ENCODE measurements at places on chromosomes 6 and 20.

GRCh38 chr6:126152372-126152745 is 166.0 kb downstream of the TRMT11 start:
- DNase-seq = no peak

DNA sequence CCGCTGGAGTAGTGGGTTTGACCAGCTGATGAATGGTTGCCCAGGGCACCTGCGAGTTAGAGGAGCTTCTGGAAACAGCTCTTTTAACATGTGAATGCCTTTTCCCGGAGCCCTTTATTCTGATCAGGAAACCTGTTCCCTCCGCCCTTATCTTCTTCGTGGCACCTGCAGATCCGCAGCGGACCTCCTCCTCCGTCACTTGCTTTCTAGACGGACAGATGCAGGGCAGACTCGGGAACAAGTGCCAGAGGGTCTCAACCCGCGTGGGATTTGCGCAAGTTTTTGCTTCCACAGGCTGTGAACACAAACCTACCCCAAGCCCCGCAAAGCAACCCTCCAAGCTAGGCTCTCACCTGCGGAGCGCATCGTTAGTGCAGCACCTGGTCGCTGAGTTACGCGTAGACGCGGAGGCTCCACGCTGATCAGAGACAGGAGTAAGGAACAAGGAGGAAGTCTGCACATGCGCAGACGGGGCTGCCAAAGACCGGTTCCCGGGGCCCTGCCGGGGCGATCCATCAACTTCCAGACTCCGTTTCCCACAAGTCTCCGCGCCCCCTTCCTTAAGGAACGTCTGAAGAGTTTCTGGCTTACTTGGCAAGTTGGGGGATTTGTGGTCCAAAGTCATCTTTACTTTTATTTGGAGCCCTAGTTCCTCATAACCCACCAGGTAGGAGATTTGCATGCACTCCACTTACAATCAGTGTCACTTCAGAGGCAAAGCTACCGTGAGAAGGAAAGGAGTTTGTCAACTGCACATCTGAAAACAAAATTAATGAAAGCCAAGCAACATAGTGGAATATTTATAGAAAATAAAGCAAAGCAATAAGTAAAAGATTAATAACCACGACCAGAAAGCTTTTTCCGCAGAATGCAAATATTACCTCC is 52.7 kb upstream of the ELMO2 start:
- no peak for DNase-seq

GRCh38 chr6:11126876-11127275 is 15.4 kb upstream of the ERVFRD-1 start:
- no peak for DNase-seq

DNA sequence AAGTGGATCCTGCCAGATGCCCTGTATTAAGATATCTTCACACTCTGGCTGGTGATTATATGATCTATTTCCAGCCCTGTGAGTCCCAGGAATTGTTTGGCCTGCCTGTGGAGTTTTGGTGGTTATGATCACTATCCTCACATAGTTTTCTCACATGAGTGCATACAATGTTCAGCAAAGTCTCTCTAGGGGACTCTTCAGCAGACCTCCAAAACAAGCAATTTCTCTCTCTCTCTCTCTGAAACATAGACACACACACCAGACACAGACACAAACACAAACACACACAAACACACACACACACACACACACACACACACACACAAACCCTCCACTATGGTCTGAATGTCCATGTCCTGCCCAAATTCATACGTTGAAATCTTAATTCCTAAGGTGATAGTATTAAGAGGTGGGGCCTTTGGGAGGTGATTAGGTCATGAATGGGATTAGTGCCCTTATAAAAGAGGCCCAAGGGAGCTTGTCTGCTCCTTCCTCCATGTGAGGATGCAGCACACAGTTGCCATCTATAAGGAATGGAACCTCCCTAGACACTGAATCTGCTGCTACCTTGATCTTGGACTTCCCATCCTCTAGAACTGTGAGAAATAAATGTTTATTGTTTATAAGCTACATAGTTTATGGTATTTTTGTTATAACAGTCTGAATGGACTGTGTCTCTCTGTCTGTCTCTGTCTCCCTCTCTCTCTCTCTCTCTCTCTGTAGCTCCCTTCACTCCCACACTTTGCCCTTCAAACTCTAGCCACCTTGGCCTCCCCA is 22.0 kb upstream of the SYNJ2 start:
- no peak for DNase-seq

DNA sequence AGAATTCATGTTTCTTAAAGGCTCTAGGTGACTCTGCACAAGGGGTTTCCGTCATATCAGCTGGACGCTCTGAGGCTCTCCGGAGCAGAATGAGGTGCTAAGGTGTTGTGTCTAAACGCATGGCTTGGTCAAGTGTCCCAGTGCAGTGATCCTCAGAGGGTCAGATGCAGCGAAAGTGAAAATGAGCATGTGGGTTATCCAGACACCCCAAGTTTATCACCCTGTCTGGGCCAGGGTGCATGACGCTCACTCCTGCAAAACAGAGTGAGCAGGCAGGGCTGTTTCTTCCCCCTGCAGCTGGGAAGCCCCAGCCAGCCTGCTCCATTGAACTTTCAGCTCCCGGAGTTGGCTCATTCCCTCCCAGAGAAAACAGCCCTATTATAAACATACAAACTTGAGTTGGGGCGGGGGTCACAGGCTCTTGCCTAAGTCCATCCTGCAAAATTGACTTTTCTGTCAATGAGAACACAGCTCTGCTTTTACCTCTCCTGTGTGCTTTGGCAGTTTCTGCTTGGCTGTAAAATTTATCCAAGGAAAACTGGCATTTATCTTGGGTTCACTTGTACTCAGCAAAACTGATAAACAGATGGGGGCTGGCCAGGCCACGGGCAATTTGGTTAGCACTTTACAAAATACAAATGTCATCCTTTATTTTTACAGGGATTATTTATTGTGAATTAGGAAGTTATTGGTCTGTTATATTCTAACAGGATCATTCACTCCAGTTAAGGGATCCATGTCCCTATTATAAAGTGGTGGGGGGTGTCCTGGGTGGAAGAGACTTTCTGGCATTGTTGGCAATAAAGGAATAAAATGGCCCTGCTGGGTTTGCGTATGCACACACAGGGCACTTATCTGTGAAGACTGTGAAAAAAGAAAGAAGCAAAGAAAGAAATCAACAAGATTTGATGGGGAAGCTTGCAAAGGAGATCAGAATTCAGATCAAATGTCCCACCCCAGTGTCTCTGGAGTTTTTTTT is 154.9 kb downstream of the FOXA2 start:
- no peak for DNase-seq

GRCh38 chr6:8434727-8435092 is 635 bp downstream of the SLC35B3 start:
- no peak for DNase-seq

- no peak for DNase-seq
Observed at GRCh38 chr20:54920491-54920890, 445.1 kb downstream of the DOK5 start.

DNA sequence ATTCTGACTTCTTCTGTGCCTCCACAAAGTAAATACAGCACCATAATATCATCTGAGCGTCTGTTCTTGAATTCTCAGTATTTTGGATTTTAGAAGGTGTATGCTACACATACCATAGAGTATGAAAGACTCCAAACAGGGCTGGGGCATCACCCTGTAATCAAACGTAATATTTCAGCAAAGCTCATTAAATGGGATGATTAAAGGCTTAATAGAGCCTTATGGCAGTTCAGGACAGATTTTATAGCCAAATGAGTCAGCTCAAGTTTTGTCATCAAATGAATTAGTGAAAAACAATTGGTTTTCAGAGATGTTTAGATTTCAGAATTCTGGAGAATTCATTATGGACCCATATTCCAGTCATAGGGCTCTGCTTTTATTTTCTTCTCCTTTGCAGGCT is 68.9 kb downstream of the TULP4 start:
- DNase-seq = no peak

DNA sequence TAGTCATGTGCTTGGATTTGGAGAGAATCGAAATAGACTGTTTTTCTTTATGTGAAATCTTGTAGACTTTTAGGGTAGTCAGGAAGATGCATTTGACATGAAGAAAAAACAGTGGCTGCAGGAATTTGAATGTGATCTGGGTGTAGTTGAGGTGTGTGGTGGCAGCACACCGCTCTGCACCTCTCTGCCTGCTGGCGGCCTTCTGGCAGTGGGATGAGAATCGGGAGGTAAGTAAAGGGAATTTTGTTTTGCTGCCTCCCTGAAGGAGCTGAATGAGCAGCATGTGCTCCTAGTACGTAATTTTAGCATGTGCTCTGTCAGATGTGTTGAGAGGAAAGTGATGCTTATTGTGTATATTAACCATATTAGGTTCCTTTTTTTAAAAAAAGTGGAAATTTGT is 3.2 kb downstream of the TPD52L2 start:
- DNase-seq = no peak

Measured in NCI-H2081 (cell line).